Activated CD4-positive, alpha-beta T cell treated with anti-CD3 and anti-CD28 coated beads, Interleukin-2, amount 10 ng/mL, durations not matched to agents 7 days and 5 days (primary cell): ENCODE measurements at places on chromosomes 7 and 10.

- no peak for DNase-seq
Observed at GRCh38 chr10:24209946-24210491, 1.1 kb downstream of the KIAA1217 start.

DNA sequence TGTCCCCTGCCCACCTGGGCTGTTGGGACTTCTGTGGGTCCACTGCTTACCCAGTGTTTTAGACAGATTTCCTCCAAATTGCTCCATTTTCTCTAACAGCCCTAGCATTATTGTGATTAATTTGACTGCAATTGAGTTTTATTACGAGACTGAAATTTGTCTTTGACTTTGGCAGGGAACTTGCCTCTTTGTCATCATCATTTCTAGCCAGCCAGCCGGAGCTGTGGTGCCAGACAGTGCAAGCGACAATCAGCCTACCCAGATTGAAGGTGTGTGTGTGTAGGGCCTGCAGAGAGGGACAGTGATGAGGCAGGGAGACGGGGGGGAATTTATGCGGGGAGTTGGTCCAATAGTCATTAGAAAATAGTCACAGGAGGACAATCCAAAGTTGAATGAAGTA is 743.0 kb downstream of the NRG3 start:
- DNase-seq = no peak

GRCh38 chr7:136845899-136846465 is 22.5 kb upstream of the CHRM2 start:
- no peak for DNase-seq

DNA sequence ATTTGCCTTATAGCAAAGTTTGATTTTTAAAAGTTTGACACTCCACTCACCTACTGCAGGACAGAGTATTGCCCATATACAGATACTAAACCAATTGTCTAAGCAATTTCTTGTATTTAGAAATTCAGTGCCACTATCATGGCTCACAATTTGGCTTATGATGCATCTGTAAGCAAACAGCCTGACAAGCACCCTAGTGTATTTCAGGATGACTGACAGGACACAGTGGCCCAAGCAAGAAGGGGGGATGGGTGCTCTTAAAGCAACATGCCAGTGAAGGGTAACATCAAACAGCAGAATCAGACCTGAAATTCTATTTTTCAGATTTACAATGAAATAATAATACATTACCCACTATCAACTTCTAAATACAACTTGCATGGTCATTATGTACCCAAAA is 30.5 kb downstream of the CTNNA3 start:
- no peak for DNase-seq

DNA sequence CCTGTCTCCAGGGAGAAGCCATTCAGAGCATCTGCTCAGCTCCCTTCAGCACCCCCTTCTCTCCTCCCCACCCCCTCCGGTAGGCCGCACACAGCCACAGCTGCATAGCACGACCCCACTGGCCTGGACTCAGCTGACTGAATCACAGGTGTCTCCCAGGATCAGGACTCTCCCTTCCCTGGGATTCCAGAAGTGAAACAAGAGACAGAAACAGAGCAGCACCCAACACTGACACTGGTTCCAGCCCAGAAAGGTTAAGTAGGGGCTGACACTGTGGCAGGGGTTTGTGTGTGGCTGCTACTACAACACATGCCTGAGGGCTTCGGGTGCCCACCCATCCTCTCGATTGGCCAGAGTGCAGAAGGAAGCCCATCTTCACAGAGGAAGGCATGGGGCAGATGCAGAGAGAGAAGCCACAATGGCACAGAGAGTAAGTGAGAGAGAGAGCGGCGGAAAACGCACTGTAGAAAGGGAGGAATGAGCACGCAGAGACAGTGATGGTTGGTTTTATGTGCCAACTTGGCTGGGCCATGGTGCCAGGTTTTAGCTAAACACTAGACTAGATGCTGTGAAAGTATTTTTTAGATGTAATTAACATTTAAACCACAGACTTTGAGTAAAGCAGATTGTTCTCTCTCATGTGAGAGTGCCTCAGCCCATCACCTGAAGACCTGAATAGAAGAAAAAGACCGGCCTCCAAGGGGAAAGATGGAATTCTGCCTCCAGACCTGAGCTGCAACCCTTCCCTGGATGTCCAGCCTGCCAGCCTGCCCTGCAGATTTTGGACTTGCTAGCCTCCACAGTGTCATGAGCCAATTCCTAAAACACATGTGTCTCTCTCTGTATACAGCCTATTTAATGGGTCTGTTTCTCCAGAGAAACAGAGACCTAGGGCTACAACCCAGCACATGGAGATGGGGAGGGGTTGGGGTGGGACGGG is 107.5 kb downstream of the GRB10 start:
- no peak for DNase-seq

GRCh38 chr7:113122744-113123143 is 4.4 kb upstream of the SMIM30 start:
- no peak for DNase-seq

DNA sequence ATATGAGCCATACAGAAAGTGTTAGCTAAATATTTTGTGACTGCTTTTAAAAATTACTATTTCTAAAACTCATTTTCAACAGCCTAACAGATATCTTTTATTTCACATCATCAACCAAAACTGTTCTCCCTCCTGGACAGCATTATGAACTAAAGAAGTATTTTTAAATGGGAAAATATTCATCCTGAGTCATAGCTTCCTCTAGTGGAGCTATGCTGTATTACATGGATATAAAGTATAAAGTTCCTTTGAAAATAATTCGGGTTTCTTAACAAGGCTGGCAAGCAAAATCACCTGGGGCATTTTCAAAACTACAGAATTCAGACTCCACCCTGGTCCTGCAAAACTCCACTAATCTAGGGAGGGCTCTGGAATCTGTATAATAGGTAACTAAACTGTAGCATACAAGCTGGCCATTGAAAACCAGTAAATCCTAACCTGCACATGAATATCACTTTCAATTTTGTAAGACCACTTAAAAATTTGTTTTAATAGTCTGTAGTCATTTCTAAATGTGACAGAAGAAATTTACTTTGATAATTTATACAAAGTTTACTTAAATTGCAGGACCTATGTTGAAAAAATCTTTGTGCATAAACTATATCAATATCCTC is 53.5 kb downstream of the SCIN start:
- no peak for DNase-seq

DNA sequence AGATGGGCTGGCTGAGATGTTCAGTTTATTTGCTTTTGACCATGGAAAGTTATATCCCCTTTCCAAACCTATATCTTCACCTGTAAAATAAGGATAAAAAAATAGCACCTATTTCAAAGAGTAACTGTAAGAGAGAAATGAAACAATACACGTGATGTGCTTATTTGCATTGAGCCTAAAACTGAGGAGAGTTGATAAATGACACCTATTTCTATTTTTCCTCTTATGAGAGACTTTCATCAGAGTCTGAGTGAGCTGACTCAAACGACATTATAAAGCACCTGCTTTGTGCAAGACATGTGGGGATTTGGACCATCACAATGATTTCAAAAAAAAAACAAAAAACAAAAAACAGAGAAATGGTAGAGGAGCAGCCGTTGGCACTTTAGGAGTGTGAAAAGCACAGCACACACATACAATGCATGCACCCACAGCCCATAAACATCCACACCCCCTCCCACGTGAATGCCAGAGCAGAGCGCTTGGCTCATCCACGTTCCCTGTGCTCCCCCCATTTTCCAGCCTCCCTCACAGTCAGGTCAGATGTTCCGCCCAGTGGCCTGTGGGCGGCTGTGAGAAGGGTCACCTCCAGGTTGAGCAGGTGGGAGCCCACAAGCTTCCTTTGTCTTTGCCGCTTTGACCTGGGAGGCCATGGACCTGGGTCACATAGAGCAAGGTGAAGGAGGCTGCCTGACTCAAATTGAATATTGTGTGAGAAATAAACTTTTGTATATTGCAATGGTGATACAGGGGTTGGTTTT is 253.2 kb upstream of the ZNF32 start:
- no peak for DNase-seq

DNA sequence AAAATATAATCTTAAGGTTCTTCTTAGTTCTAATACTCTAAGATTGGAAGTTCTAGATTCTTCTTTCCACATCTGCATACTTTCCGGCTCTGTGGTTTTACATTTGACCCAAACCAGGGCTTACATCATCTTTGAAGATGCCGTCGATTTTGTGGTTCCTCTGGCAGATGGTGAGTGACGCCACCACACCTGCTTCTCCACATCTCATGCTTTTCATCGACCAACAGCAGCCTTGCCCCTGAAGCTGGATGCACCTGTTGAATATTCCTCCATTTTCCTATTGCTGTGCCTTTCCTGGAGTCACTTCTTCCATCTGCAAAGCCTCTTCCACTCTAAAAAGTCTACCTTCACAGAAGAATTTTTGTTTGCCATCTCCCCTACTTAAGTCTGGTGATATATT is 121.3 kb downstream of the PRKCQ start:
- DNase-seq = peak; percentile 24

- no peak for DNase-seq
Observed at GRCh38 chr10:70682920-70683600, 10.8 kb downstream of the ADAMTS14 start.

- no peak for DNase-seq
Observed at GRCh38 chr7:55033236-55033846, 14.5 kb downstream of the EGFR start.

DNA sequence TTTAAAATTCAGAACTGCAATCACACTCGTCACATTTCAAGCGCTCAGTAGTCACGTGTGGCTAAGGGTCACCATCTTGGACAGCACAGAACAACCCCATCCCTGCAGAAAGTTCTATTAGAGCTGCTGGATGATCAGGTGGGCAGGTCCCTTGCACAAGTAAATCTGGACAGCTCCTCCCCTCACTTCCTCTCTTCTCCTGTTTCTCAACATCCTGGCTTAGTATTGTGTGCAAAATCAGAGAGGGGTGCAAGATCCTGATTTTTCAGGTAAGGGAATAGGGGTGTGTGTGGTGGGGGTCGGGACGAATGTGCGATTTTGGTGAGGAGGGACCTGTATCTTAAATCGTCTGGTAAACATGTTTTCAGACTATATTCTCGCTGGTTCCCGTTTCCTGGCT is at the start of gene GIMAP4:
Gene GIMAP4 (plus strand): TSS at position 222 of the 400 bp plus-strand sequence. CDS start 2,512 bp downstream, outside the sequence.
- peak; percentile 49 for DNase-seq

- DNase-seq = no peak
Observed at GRCh38 chr7:81666209-81666608, 103.6 kb downstream of the HGF start.
